ENCODE measurements at places on chromosomes 6 and 20.
A peak's percentile ranks its signal among the peaks of the same experiment; 100 is the strongest.

DNA sequence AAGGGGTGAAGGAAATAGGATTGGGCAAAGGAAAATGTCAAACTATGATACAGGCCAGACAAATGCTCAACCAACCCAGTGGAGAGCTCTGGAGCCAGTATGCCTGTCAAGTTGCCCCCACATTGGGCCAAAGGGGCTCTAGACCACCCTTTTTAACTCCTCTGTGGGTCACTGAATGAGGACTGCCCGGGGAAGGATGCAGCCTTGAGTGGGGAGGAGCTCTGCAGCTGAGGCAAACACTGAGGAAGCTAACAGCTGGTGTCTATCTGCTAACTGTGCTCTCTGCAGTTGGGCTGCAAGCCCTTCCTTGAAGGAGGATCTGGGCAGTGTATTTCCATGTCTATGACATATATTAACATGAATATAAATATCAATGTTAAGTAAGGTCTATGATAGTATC lies 98.4 kb upstream of the PRSS16 start:
- no peak for DNase-seq

GRCh38 chr6:15796844-15797243 lies 134.0 kb upstream of the DTNBP1 start:
- DNase-seq, result no peak

DNA sequence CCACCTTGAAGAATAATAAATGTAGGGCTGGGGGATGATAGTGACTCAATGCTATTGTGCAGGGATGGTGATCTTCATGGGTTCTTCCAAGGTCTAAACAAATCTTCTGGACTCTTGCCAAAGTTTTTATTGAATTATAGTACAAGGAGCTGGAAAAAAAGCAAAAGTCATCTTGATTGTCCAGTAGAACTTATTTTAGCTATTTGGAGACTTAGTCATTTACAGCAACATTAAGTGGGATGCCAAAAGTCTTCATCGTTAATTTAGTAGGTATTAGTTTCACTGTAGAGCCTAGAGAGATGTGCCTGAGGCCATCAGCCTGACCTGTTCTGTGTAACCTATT lies 212.9 kb upstream of the TBX18 start:
- DNase-seq, result no peak

DNA sequence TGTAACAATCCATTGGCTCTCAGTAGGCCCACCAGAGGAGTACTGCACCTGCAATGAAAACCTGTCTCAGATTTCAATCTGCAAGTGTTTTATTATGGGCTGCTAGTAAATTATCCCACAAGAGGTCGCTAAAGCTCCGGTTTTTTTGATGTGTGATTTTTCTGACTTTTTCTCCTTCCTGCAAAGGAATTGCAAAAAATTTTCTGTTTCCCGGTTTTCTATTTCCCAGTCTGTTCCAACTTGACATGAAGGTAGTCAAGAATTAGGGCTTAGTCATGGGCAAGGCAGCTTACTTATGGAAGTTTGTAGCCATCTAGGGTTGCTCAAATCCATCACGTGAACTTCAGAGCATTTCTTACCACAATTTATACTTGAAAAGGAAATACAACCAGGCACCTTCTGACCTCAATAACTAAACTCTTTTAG lies 38.5 kb upstream of the AHI1 start:
- DNase-seq, result peak; percentile 94

GRCh38 chr6:156816505-156816904 lies 39.3 kb downstream of the ARID1B start:
- no peak for DNase-seq

GRCh38 chr6:22473991-22474682 lies 95.2 kb upstream of the HDGFL1 start:
- DNase-seq, result no peak

DNA sequence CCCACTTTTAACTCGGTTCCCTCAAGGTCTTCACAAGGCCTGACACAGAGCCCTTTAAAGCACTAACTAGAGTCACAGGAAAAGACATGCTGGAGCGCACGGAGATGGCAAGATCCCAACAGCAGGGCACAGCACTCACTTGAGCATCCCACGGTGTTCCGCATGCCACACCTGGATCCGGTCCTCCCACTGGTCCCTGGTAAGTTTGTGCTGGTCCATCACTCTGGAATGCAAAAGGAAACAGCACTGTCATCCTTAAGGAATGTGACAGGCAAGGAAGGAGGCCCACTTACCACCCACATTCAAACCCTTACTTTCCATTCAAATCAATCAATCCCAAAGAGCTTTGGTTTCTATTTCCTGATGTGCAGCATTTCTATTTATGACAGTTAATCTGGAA lies 34.7 kb downstream of the EZR start:
- DNase-seq, result peak; percentile 40

GRCh38 chr6:23692184-23692583 lies 433.8 kb upstream of the NRSN1 start:
- no peak for DNase-seq

- DNase-seq, result peak; percentile 64
Measured at GRCh38 chr6:110422444-110422822, 7.1 kb upstream of the DDO start.

DNA sequence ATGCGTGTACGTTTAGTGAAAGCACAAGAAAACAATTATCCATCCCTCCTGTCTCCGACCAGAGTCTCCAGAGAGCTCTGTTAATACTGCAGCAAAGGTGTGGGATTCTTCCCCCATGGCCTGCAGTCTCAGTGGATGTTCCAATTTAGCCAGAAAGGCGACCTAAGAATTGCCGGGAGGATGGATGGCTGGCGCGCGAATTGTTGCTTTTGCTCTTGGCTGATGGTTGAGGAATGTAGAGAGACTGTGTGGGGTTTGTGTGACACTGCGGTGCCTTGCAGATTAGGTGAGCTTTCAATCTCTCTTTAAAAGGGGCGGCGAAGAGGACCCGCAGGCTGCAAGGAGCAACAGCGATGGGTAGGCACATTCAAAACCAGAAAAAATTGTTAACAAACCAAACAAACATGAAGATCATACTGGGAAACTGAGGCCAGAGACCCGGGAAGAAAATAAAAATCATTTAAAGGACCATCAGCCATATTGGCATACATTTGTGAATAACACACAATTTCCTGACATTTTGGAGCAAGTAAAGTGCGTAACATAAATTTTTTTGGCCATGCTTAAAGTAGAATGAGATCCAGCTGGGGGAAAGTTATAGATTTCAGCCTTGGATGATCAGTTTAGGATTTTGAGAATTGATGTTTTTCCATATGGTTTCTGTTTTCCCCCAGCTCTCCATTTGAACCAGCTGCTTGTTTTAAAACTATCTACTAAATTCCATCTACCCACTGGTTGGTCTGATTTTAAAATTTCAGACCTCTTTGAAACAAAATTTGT lies 46.3 kb downstream of the GNAS start:
- no peak for DNase-seq

GRCh38 chr6:167843023-167843422 lies 16.3 kb downstream of the AFDN start:
- DNase-seq, result no peak

GRCh38 chr20:42549496-42549895 lies 640.2 kb downstream of the PTPRT start:
- DNase-seq, result no peak

- no peak for DNase-seq
Measured at GRCh38 chr6:156416391-156416790, 360.8 kb upstream of the ARID1B start.

- DNase-seq, result no peak
Measured at GRCh38 chr6:22966691-22967422, 397.5 kb downstream of the HDGFL1 start.

DNA sequence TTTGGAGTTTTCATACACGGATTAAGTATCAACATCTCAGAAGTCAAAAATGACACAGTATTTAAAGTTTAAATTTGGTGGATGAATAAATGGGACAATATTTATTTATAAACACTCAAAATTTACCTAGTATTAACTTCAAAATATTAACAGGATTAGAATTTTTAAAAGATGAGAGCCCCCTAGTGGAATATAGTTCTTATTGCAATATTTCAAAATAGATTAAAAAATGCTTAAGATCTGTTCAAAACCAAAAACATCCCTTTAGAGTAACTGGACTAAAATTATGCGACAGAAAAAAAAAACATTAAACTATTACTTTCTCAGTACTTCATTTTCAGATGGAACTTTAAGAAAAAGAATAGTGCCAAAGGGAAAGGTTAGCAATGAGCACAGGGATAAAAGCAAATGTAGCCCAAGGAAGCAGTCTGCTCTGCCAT lies 56.6 kb downstream of the SNX14 start:
- DNase-seq, result peak; percentile 1

DNA sequence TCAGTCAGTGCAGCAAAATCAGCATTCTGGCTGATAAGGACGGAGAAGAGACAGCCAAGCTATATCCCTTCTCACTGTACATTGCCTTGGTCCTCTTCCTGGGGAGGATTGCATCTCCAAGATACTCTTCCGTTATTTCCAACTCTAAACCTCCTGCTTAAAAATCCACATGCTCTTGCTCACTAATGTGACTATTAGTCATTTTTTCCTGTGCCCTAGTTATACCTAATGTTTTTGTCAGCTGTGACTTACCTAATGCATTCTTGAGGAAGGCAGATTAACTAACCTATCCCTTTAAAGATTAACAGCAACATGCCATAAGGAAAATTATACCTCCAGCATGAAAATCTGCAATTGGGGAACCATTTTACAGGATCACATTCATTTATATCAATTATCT lies 317.6 kb downstream of the BTBD9 start:
- no peak for DNase-seq

- no peak for DNase-seq
Measured at GRCh38 chr6:110419028-110419739, 3.8 kb upstream of the DDO start.

DNA sequence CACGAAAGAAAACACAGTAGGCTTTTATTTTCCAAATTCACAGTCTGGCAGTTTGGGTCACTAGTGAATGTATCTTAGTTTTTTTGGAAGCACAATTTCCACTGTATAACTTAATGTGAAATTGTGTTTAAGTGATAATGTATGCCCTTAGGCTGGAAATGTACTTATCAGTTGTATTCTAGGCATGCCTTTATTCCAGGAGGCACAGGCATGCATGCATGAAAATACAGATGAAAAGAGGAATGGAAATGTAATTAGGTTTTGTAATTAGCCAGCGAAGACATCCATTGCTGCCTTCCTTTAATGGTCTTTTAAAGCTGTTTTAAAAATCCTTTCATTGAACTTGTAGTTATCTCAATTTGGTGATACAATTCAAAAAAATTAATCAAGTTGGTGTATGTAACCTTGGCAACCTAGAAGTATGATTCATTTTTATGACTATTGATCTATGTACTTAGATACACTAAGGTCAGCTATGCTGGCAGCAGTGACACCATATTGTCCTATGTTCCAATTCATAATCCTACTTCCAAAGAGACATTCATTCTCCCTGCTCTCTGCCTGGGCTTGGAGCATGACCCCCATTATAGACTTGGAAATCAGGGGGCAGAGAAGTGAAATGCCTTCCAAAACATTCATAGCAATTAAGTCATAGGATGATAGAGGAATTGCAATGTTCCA lies 73.1 kb downstream of the SNAP25 start:
- DNase-seq, result no peak

DNA sequence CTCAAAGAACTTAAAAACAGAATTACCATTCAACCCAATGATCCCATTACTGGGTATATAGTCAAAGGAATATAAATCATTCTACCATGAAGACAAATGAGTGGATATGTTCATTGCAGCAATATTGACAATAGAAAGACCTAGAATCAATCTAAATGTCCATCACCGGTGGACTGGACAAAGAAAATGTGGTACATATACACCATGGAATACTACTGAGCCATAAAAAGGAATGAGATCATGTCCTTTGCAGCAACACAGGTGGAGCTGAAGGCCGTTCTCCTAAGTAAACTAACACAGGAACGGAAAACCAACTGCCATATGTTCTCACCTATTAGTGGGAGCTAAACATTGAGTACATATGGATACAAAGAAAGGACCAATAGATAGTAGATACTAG lies 576.7 kb upstream of the CITED2 start:
- DNase-seq, result no peak

GRCh38 chr20:57092112-57092899 lies 174.1 kb downstream of the BMP7 start:
- peak; percentile 31 for DNase-seq

- no peak for DNase-seq
Measured at GRCh38 chr6:116676021-116676420, 5.0 kb upstream of the KPNA5 start.

DNA sequence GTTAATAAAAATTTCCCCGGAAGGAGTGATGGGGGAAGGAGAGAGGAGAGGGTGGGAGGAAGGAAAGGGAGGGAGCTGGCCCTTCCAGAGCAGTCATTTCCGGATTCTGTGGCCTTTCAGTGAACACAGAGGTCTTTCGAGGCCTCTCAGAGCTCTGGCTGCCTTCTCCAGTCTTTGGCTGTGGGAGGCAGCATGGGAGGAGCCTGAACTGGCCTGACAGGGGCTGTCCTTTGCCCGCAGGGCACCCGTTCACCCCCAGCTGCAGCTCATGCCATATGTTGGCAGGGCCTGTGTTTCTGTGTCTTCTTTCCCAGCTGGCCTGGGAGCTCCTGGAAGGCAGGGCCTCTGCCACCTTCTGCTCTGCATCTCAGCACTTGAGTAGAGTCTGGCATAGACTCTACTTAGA lies 95.5 kb downstream of the PPP1R14C start:
- no peak for DNase-seq

DNA sequence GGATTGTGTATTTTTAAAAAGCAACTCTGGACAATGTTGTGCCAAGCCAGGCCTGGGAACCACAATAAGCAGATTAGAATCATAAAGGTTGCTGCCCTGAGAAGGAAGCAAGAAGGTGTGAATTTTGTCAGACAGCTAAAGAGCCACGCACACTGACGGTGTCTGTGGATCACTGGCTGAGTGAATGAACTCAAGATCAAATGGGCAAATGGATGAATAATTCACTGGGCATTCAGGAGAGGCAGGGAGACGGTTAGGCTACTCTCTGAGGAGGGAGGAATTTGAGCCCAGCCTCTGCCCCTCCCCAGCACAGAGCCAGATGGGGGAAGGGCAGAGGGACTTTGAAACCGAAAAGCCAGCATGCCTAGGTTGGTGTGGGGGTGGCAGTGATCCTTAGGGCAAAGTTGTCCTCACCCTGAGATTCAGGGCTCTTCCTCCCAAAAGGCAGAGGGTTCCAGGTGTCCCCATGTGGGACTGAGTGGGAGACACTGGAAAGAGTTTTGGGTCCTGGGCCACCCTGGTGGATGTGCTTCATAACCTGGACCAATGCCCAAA lies 19.5 kb upstream of the SLC22A7 start:
- peak; percentile 62 for DNase-seq

GRCh38 chr20:24917797-24918578 lies 31.1 kb upstream of the CST7 start:
- DNase-seq, result peak; percentile 79

DNA sequence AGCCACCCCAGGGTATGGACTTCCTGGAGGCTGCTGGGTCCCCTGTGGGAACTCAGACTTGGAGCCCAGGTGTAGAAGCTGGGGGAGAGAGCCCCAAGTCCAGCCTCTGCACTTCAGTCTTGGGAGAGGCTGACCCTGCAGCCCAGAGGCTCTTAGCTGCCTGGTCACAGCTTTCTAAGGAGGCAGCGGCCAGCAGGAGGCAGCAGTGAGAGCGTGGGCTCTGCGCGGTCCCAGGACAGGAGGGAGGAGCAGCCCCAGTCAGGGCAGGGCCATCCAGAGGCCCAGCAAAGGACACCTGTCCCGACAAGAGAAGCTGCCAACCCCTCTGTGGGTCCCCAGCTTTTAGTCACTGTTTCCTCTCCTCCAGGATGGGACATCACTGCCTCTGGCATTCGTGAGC lies 9.4 kb downstream of the TREML2 start:
- DNase-seq, result no peak

Data from fibroblast of skin of abdomen (primary cell).